ENCODE measurements at places on chromosomes 1 and 21.

DNA sequence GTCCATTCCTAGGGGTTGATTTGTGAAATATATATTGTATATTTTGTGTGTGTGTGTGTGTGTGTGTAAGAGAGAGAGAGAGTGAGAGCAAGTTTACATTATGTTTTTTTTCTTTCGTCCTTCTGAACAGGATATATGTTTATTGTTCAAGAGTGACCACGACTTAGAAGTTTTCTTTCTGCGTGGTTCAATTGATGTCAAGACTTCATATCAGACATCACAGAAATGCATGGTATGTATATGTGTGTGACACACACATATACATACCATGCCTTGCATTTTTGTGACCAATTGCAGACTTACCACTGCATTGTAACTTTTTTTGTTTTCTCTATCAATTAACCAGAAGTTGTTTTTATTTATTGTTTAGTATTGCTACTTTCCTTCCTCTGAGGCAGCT, 2.5 kb downstream of the RASAL2 start:
- DNase-seq: no peak

GRCh38 chr1:86762336-86762735, 58.0 kb downstream of the SH3GLB1 start:
- DNase-seq: no peak

DNA sequence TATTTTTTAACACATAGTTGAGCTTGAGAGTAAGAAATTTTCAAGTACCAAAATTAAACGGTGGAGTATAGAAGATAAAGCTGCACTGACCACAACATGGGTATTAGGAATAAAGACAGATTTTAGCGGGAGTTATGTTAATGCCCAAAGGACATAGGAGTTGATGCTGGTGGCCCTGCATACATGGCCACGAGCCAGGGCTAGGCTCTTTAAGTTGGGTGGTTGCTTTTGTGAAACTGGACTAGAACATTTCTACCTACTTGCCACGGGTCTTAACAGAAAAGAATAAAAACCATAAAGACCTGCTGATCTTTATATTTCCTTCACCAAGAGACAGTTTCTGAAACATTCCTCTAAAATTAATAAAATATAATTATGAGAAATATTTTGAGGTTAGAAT, 14.9 kb downstream of the EDEM3 start:
- no peak for DNase-seq

GRCh38 chr1:53107090-53107489, 35.3 kb downstream of the SLC1A7 start:
- no peak for DNase-seq
